Activated naive CD4-positive, alpha-beta T cell treated with anti-CD3 and anti-CD28 coated beads for 36 hours (primary cell): ENCODE measurements at places on chromosomes 3 and 15. TPM values are rescaled to one million over a fixed set of nuclear protein-coding genes. Genes with fewer than 3 reads are reported as not detected.

DNA sequence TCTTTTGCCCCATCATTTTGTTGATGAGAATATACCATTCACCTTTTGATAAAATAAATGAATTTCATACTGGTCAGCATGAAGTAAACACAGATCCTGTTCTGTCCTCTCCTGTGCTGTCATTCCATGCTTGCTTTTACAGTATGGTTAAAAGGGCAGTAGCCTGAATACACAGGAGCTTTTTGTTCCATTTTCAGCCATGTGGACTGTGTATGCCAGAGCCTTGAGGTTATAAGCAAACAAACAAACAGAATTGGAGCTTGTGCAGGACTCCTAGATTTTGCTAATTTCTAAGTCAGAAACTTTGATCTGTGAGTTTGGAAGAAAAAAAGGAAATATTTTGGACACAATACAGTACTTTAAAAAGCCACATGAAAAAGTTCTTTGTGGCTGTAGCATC, 91.9 kb downstream of the LRRC28 start:
- no peak for DNase-seq

ELP6 gene
- total RNA-seq, result 32.7 TPM

- DNase-seq, result no peak
Measured at GRCh38 chr3:195148549-195148948, 122.4 kb downstream of the XXYLT1 start.

- no peak for DNase-seq
Measured at GRCh38 chr3:159907828-159908227, 80.8 kb upstream of the IL12A start.

HAUS2 gene
- 55.6 TPM for total RNA-seq

DNA sequence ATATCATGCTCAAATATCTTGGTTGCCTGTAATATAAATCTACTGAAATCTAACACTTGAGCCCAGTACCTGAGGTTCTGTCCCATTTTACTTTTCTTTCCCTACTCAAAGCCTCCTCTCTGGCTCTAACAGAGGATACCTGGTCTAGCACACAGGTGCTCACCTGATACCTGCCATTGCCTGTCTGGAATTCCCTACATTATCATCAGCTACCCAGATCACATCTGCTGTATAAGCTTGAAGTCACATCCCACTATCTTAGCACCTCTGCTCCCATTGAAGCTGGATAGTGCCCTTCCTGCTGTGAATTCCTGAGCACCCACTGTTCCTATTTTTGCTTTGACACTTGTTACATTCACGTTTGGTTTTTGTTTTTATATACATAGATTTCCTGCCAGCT, 30.5 kb downstream of the GYG1 start:
- DNase-seq, result no peak

UNC13C gene
- total RNA-seq, result not detected

GRCh38 chr3:134312072-134312872, 61.6 kb upstream of the RYK start:
- DNase-seq, result no peak

DNA sequence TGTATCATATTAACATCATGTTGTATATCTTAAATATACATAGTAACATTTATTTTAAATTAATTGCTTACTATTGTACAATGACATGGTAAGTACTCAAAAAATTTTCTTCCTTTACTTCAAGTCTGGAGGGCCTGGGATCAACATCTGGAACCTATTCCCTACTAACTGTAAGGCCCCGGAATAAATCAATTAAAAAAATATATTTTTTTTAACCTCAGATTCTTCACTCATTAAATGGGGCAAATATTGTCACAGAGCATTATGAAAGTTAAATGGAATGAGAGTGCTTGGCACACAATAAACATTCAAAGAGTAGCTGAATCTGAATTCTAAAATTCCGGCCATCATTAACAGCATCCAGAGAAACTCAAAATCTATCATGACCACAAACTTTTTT, 16.5 kb downstream of the GSK3B start:
- DNase-seq, result no peak

DNA sequence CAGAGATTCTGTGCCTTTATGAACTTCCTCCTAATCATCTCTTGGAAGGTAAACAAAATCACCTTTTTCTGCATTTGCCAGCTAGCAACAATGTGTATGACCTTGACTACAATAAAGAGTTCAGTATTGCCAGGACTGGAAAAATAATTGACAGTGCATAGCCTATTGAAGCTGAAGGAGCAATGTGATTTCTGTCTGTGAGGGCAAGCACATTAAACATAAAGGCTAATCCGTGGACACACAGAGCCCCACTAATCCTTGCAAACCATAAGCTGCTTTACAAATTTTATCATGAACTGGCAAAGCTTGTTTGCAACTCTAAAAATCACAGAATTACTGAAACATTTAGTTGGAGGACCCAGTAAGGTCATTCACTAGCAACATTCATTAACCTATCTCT, 563.8 kb downstream of the PYDC2 start:
- DNase-seq, result no peak

AADAC gene
- total RNA-seq, result not detected

CHRNA7 gene
- total RNA-seq, result not detected

SPTBN5 gene
- total RNA-seq, result 0.17 TPM

- no peak for DNase-seq
Measured at GRCh38 chr15:89772932-89773583, 3.1 kb upstream of the MESP2 start.

RHOV gene
- 0.22 TPM for total RNA-seq

CCDC80 gene
- not detected for total RNA-seq

- peak; percentile 80 for DNase-seq
Measured at GRCh38 chr3:12706504-12707253, 42.8 kb upstream of the RAF1 start.

GRCh38 chr3:183031826-183032225, 51.5 kb upstream of the DCUN1D1 start:
- no peak for DNase-seq

GRCh38 chr3:177035676-177036075, 161.6 kb downstream of the TBL1XR1 start:
- DNase-seq, result no peak

GOLGA6L7 gene
- total RNA-seq, result not detected

DNA sequence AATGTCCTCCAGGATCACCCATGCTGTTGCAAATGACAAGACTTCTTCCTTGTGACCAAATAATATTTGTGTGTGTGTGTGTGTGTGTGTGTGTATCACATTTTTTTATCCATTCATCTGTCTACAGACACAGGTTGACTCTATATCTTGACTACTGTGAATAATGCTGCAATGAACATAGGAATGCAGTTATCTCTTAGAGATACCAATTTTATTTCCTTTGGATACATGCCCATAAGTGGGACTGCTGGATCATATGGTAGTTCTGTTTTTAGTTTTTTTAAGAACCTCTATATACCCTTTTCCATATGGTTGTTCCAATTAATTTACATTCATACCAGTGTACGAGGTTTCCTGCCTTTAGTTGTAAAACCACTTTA, 41.7 kb downstream of the GPR176 start:
- DNase-seq, result no peak

- DNase-seq, result peak; percentile 23
Measured at GRCh38 chr3:99774467-99774866, 43.2 kb upstream of the CMSS1 start.

AKAP13 gene
- total RNA-seq, result 79.4 TPM

DNA sequence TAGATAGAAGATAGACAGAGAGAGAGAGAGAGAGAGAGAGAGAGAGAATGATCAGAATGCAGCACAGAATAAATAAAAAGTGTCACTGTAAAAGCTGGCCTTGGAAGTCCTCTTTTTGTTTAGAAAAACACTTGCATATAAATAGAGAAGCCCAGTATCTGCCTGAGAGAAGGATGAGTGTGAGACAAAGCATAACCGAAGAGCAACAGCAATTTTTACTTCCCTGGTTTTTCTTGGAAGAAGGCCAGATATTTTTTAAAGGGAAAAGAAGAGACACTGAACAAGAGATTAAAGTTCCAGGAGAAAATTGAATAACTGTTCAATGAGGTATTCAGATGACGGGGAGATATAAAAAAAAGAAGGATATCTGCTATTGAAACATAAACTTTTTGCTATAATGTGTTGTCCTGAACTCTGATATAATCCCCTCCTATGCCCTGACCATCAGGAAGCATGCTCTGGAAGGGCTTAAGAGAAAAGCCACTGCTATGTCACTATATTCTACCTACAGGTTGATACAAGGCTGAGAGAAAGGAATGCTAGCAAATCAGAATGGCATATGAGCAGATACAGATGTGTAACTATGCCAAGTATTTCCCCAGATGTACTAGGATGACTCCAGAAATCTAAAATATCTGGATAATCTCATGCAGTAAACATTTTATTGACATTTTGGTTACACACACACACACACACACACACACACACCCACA, 358.9 kb downstream of the RBMS3 start:
- no peak for DNase-seq

CHRM5 gene
- total RNA-seq, result not detected

MRAS gene
- total RNA-seq, result 0.62 TPM

DNA sequence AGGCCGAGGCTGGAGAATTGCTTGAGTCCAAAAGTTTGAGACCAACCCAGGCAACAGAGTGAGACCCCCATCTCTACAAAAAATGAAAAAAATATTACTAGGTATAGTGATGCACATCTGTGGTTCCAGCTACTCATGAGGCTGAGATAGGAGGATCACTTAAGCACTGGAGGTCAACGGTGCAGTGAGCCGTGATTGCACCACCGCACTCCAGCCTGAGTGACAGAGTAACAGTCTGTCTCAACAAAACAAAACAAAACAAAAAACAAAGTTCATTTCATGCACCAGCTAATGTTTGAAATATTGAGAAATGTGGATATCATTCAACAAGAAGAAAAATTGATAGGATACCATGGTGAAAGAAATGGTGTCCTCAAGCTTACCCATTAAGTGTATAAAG, 450.5 kb upstream of the TPRG1 start:
- DNase-seq, result no peak

DNA sequence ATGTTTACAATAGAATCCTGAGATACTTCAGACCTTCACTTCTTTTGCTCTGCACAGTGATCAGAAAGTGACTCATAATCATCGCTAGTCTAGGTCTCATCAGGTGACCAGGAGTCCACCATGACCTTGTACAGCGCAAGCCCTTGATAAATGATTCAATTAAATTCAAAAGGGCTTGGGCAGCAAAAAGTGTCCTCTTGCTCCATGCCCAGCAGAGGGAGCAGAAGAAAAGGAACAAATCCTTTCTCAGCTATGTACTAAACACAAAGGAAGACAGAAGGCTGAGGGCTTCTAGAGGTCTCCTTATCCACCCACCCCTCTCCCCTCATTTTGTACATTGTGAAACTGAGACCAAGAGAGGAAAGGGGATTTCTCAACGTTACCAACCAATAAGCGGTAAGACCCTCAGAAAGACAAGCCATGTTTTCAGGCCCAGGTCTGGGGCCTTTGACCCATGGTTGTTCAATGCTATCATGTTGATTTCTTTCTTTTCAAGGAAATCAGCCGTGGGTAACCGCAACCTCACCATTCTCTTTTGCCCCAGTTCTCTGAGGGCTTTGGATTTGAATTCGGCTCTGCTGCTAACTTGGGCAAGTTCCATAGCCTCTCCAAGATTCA, 74.8 kb downstream of the AQP9 start:
- no peak for DNase-seq

GRCh38 chr15:48798319-48798718, 12.6 kb downstream of the CEP152 start:
- DNase-seq, result no peak

DNA sequence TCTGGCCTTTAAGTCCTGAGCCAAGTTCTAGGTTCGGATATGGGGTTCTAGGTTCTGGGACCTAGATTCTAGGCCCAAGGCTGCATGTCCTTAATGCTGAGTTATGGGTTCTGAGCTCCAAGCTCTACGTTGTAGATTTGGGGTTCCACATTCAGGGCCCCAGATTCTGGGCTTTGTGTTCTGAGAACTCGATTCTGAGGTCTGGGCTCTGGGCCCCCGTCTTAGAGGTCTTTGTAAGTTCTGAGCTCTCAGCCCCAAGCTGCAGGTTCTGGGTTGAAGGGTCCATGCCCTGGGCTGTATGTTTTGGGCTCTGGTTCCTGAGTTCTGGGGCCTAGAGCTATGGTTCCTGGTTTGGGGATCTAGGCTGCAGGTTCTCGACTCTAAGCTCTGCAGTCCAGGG, 10.0 kb upstream of the DNAJB8 start:
- DNase-seq, result no peak

APOD gene
- total RNA-seq, result 0.44 TPM

MGLL gene
- 0.25 TPM for total RNA-seq

DNA sequence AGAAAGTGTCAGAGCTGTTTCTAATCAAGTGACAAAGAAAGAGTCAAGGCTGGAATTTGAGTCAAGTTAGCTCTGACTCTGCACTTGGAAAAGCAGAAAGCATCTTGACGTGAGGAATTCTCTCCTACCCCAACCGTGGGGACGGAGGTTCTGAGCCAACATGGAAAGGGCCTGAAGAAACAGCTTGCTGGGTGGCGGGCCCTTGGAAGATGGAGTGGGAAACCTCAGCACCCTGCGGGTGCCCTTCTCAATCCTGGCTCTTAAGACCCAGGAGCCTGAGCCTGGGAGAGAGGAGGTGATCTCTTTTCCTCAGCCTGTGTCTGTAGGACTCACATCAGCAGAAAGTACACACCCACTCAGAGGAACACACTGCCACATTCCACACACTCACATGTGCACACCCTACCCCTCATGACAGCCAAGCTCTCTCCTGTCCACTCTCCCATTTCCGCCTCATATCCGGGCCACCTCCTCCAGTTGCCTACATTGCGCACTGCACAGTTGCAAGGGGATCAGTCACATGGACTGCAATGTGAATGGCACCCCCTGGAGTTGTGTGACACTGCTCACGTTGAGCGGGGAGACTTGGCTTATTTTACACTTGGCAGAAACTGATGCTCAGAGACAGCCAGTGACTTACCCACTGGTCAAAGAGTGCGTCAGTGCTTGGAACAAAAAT, 101.5 kb upstream of the SLC6A6 start:
- DNase-seq, result no peak

GRCh38 chr15:62365795-62366442, 200.8 kb upstream of the C2CD4B start:
- DNase-seq, result no peak

- peak; percentile 28 for DNase-seq
Measured at GRCh38 chr3:51967384-51968169, at the start of gene PCBP4. Gene PCBP4 (minus strand): TSS chr3:51967454. CDS start chr3:51961240, 6,214 bp downstream.

GRCh38 chr3:149639093-149639486, 18.7 kb downstream of the WWTR1 start:
- DNase-seq, result no peak

CPNE9 gene
- total RNA-seq, result not detected

DNA sequence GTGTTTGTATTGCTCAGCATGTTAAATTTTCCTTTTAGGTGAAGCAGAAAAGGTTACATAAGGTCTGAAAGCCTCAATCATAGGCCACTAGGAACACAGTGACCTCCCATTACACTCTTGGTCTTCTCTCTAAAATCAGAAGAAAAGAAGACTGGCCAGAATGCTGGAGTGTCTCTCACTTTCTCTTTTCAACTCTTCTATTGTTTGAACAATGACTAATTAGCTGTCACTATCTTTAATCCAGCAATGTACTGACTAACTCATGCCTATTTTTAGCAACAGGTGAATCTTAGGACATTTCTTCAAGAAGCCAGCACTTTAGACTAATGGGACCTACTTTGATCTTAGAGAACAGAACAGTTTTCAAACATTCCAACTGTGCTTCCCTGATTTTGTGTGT, 142.8 kb downstream of the TGFBR2 start:
- no peak for DNase-seq

FBN1 gene
- 0.35 TPM for total RNA-seq

GHSR gene
- not detected for total RNA-seq

- no peak for DNase-seq
Measured at GRCh38 chr3:29763115-29763514, 482.2 kb downstream of the RBMS3 start.

- no peak for DNase-seq
Measured at GRCh38 chr15:85786781-85787114, 8.0 kb downstream of the KLHL25 start.

CLDN16 gene
- total RNA-seq, result not detected
